ENCODE measurements at places on chromosomes 11 and 22. TPM values are rescaled to one million over a fixed set of nuclear protein-coding genes. Genes with fewer than 3 reads are reported as not detected.

Gene ROBO4
- total RNA-seq, result 2.3 TPM

Gene MS4A3
- total RNA-seq, result not detected

Gene LDHAL6A
- not detected for total RNA-seq

Gene MS4A6E
- not detected for total RNA-seq

Gene ACTN3
- 0.44 TPM for total RNA-seq

Gene SHISA8
- total RNA-seq, result 0.16 TPM

Gene MIOX
- total RNA-seq, result not detected

Gene FXYD6
- total RNA-seq, result 1.6 TPM

Gene NNMT
- 16.8 TPM for total RNA-seq

Gene SPTBN2
- total RNA-seq, result 138 TPM

Gene SPDYC
- total RNA-seq, result not detected

Gene TUB
- 1.00 TPM for total RNA-seq
